ENCODE measurements at places on chromosomes 3 and 15. TPM values are rescaled to one million over a fixed set of nuclear protein-coding genes. Genes with fewer than 3 reads are reported as not detected.

DNA sequence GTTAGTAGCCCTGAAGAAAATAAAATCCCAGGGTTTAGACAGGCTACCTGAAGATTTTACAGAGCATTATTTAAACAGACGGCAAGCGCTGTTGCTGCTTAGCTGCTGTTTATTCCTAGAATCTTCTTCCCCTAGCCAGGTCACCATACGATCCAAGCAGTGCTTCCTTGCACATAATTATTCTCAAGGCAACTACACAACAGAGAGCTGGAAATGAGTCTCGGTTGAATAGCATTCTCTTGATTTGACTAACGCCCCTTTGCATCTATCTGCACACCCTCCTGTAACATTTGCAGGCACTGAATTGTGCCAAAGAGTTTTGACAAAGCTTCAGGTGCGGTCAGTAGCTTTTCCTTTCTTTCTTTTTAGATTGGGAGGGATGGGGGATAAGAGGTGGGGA lies 564.4 kb downstream of the TBL1XR1 start:
- no peak for DNase-seq

DNA sequence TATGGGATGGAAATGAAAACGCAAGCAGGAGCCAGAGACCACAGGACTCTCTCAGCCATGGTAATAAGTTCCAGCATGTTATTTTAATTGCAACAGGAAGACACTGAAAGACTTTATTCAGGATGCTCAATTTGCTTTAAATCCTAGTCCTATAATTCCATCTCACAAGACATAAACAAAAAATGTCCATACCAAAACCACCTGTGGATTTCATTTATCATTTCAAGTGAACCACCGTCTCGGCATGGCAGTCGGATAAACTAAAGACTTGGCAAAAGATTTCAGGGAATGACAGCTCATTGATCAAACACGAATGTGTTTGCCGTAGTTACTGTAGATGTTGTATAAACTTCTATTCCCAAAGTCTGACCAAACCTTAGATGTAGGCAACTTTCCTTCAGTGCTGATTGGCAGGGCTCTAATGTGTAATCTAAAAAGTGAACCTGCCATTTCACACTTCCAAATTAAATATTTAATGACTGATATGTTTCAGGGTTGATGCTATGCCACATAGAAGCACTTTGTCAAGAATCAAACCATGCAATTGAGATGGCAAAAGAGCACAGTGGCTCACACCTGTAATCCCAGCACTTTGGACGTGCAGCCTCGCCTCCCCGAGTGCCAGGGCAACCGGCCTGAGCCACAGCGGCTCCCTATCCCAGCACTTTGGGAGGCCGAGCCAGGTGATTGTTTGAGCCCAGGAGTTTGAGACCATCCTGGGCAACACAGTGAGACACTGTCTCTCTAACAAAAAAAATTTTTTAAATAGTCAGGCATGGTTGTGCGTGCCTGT lies 331.7 kb downstream of the MAGI1 start:
- no peak for DNase-seq

- no peak for DNase-seq
Measured at GRCh38 chr3:53842436-53843194, 3.6 kb downstream of the CHDH start.

GRCh38 chr3:72234391-72234790 lies 449.4 kb upstream of the PROK2 start:
- no peak for DNase-seq

DNA sequence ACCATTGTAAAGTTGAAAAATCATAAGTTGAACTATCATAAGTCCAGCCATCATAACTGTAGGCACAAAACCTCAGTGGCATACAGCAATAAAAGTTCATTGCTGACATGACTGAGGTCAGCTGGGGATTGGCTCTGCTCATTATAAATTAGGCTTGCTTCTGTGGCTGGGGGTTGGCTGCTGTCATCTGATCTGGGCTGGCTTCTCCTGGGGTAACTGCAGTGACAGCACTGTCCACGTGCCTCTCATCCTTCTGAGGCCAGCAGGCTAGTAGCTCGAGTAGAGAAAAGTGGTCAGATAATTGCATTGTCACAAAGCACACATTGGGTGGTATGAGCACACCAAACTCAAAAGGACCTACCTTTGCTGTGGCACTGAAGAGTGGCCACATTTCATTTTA lies 31.3 kb downstream of the CMTM7 start:
- DNase-seq = no peak

GRCh38 chr15:99564221-99565048 lies 1.3 kb upstream of the MEF2A start:
- DNase-seq = no peak

- no peak for DNase-seq
Measured at GRCh38 chr3:15367059-15367458, 34.7 kb upstream of the SH3BP5 start.

DNA sequence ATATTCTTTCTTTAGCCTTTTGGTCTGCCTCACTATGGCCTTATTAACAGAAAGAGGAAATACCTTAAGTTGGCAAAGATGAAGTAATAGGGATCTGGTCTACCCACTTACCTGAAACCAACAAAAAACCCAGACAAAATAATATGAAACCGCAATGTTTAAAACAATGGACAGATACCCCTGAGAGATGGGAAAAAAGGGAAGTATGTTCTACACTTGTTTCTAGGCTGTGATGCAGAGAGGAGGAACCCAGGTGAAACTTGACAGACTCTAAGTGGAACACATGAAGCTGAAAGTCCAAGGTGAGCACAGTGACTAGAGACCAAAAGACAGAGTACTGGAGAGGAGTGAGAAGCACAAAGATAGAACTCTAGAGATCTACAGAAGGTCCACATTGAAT lies 78.4 kb downstream of the NR2E3 start:
- no peak for DNase-seq

GRCh38 chr3:40310705-40311104 lies 1.2 kb downstream of the EIF1B start:
- DNase-seq = peak; percentile 18

DNA sequence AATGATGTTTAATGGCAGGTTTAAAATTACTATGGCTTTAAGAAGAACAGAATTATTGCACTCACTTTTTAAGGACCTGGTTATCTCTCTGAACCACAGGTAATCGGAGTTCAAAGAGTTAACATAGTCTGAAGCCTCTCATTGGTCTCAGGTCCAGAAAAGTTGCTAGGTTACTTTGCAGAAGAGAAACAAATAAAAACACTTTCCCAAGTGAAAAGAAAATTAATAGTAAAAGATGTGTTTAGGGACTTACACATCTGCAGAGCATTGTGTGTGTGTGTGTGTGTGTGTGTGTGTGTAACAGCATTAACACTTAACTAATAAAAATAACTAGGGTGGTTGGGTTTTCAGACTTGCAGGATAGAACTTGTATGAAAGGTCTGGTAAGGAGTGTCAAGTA lies 1.0 kb downstream of the MASP1 start:
- no peak for DNase-seq

DNA sequence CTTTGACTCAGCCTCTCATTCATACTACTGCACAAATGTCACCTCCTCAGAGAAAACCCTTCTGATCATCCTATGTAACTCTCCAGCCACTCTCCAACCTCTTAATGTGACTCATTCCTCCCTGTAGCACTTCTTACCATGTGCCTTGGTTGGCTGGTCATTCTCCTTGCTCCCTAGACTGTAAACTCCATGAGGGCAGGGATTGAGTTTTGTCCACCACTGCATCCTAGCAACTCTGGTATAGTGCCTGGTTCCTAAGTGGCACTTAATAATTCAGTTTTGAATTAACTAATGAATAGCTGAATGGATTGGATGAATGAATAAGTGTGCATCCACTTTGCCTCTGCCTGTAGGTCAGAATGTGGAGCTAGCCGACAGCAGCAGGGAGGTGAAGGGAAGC lies 202.5 kb upstream of the HES1 start:
- DNase-seq = no peak

GRCh38 chr3:8732413-8732812 lies 1.2 kb upstream of the CAV3 start:
- no peak for DNase-seq

DNA sequence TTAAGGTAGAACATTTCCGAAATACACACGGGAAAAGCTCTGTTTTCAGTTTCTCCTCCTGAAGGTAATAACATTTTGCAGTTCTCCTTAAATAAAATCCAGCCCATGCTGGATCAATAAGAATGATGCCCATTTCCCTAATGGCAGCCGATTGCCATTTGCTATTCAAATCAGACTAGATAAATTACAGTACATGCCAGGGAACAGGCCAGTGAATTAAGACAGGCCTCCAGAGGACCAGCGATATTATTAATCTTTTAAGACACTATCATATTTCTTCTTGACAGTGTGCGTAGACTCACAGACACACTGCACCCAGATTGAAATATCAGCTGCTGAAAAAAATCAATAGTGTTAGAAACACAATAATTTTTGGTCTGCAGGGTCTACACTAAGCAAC lies 422.3 kb downstream of the TIGIT start:
- no peak for DNase-seq

DNA sequence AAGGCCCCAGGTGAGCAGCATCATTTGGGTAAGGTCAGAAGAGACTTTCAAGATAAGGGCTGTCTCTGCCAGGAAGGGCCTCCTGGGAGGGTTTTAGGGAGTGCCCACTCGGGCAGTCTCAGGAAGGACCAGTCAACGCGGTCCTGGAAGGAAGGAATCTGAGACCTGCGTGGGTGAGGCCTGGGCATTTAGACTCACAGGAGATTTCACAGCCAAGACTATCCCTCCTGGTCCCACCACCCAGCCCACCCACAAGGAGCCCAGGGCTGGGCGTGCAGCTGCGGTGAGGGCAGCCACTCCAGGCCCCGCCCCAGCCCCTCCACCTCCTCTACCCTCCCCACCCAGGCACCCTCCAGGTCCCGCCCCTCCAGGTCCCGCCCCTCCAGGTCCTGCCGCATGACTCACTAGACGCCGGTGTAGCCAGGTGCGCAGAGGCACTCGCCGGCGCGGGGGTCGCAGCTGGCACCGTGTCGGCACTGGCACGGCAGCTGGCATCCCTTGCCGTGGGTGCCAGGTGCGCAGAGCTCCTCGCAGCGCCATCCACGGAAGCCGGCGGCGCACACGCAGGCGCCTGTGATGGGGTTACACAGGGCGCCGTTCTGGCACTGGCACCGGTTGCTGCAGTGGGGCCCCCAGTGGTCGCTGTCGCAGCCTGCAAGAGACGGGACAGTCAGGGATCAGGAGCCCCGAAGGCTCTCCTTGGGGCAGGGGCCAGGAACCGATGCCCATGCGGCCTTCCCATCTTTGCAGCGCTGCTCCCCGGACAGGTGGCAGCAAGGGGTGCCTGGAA lies 112.7 kb downstream of the RAB11A start:
- peak; percentile 61 for DNase-seq

DNA sequence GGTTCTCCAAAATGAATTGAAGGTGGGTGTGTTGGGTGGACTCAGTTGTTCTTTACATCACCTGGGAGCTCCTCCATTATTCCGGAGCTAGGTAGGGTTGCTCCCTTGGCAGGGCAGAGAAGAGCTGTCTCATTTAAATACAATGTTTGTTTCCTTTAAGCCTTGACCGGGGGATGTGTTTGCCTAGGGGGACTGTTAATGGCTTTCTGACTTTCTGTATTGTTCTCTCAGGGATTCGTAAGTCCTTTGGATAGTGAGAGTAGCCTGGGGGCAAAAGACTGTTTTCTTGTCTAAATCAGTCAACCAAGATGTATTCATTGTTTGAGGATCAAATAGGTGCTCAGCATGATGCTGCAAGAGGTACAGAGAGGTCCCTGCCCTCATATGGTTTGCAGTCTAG lies 71.1 kb downstream of the CDAN1 start:
- no peak for DNase-seq

DNA sequence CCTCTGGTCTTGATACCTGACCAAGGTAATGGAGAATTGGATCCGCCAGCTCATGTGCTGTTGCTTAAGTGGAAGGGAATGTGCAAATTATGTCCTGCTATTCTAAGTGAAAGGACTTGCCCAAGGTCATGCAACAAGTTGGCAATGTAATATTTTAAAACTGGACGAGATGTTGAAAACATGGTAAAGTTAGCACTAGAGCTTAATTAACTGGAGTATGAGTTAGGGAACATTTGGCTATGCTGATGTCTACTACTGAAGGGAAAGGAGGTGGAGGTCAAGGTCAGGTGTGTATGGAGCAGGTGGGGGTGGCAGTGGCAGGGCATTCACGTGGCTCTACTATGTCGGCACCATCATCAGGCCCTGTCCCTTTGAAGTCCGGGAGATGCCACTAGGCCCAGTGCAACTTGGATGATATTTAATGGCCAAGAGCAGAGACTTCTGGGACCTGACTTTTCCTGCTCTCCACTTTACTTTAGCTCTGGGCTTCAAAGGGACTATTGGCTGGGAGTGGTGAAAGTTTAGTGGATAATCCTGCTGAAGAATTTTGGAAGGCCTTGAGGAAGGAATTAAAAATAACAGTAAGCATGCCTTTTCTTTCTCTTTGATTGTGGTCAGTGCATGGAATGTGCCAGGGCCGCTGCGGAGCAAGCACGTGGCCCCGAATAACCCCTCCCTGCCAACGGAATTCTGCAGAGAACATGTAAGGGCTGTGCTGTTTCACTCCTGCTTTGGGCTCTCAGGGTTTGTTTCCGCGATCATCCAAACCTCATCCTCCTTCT lies 14.9 kb downstream of the SMAD3 start:
- no peak for DNase-seq

DNA sequence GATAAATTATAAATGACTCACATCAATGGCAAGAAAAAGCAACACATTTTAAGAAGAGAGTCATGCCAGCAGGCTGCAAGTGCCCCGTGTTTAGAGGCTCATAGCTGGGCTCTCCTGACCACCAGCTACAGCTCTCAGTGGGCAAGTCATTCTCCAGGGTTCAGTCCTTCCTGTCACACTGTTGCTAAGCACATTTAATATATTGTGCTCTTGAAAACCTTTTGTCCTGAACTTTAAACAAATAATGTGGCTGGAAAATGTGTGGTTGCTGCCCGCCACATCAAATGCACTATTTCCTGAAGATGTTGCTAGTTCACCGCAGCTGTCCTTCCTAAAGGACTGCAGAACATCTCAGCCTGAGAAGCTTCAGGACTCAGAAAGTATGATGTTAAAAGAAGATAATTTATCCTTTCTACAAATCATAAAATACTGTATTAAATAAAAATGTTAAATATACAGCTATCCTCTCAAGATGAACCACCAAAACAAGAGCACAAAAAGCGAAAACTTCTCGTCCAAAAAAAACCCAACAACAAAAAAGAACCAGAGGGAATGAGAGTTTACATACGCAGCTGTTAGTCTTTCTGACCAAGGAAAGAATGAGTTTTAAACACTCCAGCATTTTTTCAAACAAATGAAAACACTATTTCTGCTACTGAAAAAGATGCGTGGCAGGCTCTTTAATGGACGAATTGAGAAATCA lies 951 bp downstream of the TARS3 start:
- peak; percentile 60 for DNase-seq

DNA sequence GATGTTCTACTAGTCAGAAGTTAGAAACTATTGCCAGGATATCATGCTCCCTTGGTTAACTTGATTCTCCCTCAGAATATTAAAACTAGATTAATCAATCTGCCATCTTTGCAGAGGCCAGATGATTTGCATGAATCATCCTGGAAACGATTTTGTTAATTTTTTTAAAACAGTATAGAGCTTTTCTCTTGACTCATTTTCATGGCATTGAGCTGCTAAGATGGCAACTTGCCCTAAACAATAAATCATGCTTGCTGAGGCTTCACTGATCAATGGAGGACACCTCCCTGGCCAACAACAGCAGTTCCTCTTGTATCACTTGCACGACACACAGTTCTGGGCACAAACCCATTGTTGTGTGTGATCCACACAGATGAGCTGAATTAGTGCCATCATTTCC lies 109.1 kb downstream of the COL6A6 start:
- DNase-seq = no peak

FXR1 gene
- total RNA-seq = 194 TPM

SAXO2 gene
- 0.69 TPM for total RNA-seq

ANKRD63 gene
- total RNA-seq = not detected

GOLGA6A gene
- 0.14 TPM for total RNA-seq

AMT gene
- total RNA-seq = 2.5 TPM

CMSS1 gene
- 95.8 TPM for total RNA-seq

ERICH6 gene
- not detected for total RNA-seq

MEX3B gene
- 0.84 TPM for total RNA-seq
